KG1 (cell line): ENCODE measurements at places on chromosomes 7 and 10.

- no peak for DNase-seq
Measured at GRCh38 chr7:7173956-7174632, 8.2 kb upstream of the C1GALT1 start.

DNA sequence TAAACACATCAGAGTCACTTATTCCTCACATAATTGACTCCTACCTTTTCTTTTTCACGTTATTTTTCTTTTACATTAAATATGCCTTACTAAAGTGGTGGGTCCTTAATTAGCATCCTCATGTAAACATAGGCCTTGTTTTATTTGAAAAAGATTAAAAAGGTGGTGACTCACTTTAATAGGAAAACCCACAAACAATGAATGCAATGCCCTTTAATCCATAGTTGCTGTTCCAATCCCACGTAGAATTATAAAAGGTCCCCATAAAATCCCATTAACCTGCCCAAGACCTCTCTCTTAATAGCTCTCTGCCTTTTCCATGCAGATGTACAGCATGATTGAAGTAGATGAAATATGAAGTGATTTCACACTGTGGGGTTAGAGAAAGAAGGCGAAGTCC is 32.2 kb downstream of the SLC16A12 start:
- no peak for DNase-seq

DNA sequence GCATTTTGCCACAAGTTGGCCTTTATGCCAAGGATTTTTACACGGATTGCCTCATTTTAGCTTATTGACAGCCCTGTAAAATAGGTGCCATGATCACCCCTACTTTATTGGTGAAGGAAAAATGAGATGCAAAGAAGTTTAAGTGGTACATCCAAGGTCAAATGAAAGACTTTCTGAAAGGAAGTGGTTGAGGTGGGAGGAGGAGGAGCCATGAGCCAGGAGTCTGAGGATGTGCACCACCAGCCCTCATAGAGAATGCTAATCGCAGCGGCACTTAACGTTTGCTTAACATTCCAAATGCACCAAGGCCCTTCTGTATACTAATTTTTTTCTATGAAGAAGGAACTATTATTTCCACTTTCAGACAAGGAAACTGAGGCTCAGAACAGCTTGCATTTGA is 31.0 kb upstream of the LRRC18 start:
- no peak for DNase-seq

DNA sequence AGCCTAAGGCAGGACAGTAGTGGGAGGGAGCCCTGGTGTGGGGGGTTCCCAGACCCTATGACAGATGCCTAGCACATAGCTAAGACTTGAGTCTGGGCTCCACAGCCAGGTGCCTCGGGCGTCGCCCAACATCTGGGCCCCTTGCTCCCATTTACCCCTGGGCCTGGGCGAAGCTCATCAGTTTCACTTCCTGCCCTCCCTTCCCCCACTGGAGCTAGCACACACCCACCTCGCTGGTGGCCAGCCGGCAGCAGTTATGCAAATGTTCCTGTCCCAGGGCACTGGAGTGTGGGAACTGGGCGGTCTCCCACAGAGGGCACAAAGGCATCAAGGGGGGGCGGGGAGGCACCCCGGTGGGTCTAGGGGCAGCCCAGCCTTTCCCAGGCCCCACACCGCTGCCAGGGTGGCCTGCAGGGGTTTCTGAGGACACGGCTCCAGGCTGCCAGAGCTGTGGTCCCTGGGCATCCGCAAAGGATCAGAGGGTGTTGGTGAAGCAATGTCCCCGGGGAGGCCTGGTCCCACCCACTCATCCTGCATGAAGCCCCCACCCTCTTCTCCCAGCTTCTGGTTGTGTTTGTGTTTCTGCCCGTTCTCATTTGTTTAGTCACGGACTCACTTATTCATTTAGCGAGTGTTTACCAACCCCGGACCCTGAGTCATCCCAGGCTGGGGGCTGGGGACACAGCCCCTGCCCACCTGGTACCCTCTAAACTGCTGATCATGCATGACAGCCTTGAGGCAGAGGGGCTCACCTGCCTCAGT is 20.4 kb downstream of the SH2B2 start:
- DNase-seq: no peak

DNA sequence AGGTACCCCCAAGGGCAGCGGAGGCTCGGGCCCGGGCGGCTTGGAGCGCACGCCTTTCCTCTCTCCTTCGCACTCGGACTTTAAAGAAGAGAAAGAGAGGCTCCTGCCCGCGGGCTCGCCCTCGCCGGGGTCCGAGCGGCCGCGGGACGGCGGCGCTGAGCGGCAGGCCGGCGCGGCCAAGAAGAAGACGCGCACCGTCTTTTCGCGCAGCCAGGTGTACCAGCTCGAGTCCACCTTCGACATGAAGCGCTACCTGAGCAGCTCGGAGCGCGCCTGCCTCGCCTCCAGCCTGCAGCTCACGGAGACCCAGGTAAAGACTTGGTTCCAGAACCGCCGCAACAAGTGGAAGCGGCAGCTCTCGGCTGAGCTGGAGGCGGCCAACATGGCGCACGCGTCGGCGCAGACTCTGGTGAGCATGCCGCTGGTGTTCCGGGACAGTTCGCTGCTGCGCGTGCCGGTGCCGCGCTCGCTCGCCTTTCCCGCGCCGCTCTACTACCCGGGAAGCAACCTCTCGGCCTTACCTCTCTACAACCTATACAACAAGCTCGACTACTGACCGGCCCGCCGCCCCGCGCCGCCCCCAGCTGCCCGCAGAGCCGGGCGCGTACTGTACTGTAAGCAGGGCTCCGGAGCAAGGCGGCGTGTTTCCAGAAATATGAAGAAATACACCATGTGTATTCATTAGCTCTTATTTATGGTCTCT is 1.8 kb downstream of the HMX2 start:
- DNase-seq: no peak

DNA sequence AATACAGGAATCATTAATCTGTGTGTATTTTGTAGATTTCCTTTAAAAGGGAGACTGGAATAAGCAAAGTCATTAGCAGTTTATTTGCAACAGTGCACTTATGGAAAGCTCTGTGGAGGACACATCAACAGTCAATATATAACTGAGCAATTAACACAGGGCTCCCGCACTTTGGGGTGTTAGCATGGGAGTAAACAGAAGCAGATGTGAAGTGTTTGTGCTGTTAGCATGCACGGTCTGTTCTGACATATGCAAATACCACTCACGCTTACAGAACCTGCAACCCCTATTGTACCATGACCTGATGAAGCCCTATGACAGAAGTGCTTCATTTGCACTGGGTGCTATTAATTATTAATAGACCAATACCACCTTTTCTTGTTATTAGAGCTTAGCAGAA is 118.9 kb downstream of the PPP1R3A start:
- no peak for DNase-seq
